Left renal pelvis (tissue), 4 donors: ENCODE measurements at places on chromosomes 1 and 21.

DNA sequence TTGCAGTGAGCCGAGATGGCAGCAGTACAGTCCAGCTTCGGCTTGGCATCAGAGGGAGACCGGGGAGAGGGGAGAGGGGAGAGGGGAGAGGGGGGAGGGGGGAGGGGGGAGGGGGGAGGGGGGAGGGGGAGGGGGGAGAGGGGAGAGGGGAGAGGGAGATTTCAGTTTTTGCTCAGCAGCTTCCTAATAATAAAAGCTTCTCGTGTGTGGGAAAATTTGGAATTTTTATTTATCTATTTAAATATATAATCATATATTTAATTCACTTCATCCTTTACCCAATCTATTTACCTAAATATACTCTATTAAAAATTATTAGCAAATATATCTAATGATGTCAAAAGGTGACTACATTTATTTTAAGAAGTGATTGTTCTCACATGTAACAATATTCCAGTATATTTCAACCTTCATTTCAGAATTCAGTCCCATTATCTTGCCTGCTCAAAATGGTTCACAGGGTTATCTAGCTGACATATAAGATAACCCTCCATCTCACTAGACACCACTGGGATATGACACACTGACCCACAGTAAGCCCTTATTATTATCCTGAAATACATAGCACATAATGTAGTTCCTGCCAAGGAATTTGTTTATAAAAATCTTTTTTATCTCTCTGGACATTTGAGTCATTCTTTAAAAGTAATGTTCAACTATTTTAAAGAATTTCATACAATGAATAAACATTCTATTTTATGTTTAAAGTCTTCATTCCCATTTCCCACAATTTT lies 105.9 kb downstream of the GPATCH2 start:
- no peak for DNase-seq

DNA sequence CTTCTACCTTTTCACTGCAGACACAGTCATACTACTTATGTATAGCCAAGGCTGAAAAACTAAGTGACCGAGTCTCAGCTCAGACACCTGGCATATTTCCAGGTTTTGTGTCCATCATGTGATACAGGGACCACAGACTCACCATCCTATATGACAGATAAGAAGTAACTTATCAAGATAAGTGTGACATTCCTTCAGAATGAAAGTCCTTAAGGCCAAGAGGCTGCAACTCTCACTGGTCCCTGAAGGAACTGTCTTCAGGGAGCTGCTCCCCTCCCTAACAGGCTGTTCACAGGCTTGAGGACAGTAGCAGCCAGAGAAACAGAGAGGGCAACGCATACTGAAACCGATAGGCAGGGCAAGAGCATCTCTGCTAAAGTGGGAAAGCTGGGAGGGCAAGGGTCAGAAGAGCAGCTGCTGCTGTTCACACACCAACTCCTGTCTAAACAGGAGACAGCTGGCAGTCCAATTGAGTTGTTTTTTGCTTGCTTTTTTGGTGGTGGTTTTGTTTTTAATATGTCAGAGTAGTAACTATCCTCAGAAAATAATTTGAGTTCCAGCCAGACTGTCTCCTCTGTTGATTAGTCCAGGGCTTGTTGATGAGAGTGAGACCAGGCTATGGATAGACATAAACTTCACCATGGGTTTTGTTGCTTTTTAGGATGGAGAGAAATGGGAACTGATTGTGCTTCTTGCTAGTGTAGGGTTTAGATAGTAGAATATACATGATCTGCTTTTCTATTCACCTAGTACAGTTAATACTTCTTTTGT lies 67.7 kb downstream of the MACF1 start:
- no peak for DNase-seq

DNA sequence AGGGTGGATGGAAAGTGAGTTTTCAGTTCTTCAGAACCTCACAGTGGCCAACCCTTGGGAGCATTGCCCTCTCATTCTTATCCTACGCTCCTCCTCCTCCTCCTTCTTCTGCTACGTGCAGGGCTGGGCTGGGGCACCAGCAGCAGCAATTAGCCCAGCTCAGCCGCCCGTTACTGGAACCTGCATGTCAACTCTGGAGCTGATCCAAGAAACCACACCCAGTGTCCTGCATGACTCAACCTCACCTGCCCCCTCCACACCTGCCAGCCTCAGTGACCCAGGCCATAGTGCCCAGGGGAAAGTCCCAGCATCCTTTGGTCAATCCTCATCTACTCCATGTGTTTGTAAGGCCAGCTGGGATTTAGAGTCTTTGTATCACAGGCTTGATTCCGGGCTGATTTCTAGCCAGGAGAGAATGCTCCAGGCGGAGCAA lies 12.6 kb downstream of the ELF3 start:
- no peak for DNase-seq

DNA sequence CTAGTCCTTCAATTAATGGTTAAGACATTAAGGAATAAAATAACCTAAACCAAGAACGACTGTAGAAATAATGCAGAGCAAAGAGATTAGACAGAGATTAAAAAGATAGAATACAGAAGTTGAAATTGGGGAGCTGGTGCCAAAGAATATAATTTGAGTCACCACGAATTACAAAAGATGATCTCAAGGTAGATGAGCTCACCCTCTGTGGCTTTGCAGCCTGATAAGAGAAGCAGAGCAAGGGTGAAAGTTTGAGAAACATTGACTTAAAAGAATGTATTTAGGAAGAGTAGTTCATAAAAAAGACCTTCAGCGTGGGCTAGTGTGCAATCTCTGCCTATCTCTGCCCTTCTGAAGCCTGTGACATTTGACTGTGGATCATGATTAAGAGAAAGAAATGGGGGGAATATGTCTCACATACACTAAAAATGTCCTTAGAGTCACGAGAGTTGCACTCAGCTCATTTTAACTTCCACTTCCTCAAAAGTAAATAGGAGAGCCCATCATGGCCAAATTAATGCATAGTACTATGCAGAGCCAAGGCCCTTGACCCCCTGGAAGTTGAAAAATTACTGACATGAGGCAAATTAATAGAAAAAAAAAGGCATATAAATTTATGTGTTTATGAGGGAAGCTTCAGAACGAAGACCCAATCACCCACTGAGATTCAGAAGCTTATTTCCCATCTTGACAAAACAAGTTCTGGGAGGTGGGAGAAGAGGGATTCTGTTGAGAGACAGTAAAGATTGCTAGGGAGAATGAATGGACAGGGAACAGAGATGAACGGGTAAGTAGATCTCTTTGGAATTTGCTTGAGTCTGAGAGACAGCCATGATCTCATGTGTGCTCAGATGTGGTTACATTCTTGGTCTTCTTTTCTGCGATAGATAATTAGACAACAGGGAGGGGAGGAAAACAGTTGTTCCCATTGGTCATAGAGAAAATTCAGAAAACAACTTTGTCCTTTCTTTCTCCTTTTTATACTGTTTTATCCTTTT lies 395.4 kb upstream of the LRRC7 start:
- DNase-seq: no peak

DNA sequence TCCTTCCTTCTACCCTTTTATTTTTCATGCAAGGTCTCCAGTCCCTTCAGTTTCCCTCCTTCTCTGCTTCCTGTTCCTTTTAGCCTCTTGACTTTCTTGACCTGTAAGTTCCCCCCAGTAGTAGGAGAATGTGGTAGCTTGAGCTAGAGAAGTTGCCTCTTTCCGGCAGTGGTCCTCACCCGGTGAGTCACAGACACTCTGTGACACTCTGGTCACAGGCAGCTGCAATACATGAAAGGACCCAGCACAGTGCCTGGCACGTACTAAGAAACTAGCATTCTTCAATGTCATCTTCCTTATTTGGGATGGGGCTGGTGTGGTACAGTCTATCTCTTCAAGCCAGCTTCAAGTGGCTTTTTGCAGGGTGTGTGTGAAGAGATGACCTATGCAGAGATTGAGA lies 16.0 kb downstream of the PFKFB2 start:
- DNase-seq: no peak

GRCh38 chr1:52253421-52253820 lies 111.5 kb downstream of the ZFYVE9 start:
- DNase-seq: no peak

DNA sequence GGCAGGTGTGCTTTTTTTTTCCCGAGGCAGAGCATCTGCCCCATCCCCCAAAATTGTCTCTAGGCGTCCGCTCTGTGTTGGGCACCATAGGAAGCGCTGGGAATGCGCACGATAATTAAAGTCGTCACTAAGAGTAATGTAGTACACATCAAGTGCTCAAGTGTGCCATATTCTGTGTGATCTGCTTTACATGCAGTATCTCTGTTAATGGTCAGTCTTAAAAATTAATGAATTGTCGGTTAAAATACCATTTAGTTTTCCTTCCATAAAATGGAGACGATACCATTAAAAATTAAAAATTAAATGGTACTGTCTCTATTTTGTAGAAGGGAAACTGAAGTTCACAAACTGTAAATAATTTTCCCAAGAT lies 544 bp upstream of the CCT8 start:
- no peak for DNase-seq

DNA sequence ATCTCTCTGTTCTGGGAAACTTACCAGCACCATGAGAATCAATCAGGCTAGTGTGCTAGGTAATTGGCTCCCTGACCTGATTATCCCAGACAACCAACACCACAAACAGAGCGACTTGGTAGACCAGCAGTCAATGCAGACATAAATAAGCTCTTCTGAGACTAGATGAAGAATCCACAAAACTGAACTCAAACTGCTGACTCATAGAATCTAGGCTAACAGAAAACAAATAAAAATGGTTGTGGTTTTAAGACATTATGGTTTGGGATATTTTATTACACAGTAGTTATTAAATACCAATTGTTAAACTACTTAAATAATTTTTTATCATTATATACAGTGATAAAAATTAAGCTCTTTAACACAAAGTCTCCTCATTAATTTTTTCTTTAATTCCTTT lies 535.7 kb downstream of the COL11A1 start:
- no peak for DNase-seq

GRCh38 chr1:190897233-190897632 lies 419.6 kb upstream of the BRINP3 start:
- no peak for DNase-seq

GRCh38 chr1:200896531-200897196 lies 2.0 kb downstream of the INAVA start:
- no peak for DNase-seq

- DNase-seq: no peak
Observed at GRCh38 chr1:110308247-110308646, 30.9 kb upstream of the RBM15 start.

GRCh38 chr1:154906621-154907081 lies 29.9 kb downstream of the PMVK start:
- no peak for DNase-seq

DNA sequence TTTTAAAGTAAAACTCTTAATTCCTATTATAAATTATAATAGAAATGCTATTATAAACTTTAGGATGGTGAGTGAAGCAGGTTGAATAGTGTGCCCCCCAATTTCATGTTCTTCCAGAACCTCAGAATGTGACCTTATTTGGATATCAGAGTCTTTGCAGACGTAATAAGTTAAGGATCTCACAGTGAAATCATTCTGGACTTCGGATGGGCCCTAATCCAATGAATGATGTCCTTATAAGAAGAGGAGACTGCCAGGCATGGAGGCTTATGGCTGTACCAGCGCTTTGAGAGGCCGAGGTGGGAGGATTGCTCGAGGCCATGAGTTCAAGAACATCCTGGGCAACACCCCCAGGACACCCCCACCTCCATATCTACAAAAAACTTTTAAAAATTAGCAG lies 9.4 kb upstream of the MT1HL1 start:
- no peak for DNase-seq

- peak; percentile 41 for DNase-seq
Observed at GRCh38 chr1:169890761-169891538, 2.7 kb downstream of the SCYL3 start.

DNA sequence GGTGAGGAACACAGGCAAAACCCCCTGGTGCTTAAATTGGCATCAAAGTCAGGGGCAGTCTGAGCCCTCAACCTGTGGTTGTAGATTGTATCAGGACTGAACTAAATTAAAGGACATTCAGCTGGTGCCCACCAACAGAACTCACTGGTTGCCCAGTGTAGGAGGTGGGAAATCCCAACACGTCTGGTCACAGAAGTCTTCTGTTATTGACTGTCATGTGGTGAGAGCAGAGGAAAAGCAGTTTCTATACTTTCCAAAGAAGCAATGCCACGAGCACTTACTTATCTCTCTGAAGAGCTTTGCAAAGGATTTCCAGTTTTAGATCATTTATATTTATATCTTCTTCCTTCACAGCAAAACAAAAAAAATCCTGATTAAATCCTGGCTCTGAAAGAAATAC lies 15.0 kb upstream of the ACTA1 start:
- DNase-seq: no peak

DNA sequence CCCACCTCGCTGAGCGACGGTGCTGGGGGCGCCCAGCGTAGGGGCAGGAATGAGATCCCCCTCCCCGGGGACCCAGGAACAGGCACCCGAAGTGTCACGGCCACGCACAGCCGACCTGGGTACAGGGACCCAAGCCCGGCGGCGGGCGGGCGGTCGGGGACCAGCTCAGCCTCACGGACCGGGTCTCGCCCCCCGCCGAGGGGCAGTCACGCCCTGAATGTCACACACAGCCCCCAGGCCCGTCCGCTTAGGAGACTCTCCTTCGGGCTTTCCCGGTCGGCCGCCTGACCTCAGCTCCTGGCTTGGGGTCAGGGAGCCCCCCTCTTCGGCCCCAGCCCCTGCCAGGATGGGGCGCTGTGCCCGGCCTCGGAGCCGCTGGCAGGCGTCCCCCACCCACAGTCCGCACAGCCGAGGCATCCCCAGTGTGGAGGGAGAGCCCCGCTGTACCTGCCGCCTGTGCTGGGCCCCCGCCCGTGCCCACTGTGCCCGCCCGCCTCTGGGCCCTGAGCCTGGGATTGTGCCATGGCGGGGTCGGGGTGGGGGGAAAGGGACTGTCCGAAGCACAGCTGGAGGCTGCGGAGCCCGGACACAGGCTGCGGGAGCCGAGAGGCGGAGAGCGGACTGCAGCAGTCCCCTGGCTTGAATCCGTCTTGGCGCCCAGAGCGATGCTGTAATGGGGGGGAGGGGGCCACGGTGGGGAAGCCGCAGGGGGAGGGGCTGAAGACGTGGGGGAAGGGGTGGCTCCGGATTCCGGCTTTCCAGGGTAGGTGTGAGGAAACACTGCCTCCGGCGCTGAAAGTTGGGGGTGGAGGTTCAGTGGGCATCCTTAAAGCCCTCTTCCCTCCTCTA lies 627 bp upstream of the DLGAP3 start:
- DNase-seq: no peak

DNA sequence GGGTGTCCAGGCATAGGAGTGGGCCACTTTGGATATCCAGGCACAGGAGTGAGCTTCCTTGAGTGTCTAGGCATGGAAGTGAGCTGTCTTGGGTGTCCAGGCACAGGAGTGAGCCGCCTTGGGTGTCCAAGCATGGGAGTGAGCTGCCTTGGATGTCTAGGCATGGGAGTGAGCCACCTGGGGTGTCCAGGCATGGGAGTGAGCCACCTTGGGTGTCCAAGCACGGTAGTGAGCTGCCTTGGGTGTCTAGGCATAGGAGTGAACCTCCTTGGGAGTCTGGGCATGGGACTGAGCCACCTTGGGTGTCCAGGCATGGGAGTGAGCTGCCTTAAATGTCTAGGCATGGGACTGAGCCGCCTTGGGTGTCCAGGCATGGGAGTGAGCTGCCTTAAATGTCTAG lies 146.3 kb downstream of the C1orf94 start:
- no peak for DNase-seq
